ENCODE measurements at places on chromosomes 1 and 21. TPM values are rescaled to one million over a fixed set of nuclear protein-coding genes. Genes with fewer than 3 reads are reported as not detected.

IL20 gene
- not detected for total RNA-seq

RPRD2 gene
- 26.9 TPM for total RNA-seq

TDRD10 gene
- total RNA-seq: not detected

SLC44A3 gene
- total RNA-seq: 129 TPM

KRTAP22-2 gene
- not detected for total RNA-seq

BSND gene
- total RNA-seq: not detected

NPPB gene
- total RNA-seq: not detected

OR2T2 gene
- total RNA-seq: not detected

TMEM240 gene
- total RNA-seq: 24.4 TPM

RGSL1 gene
- not detected for total RNA-seq

FRRS1 gene
- total RNA-seq: 1.3 TPM

ZNF593OS gene
- 4.2 TPM for total RNA-seq

APCS gene
- total RNA-seq: not detected

BCAR3 gene
- total RNA-seq: 12.8 TPM

ADORA3 gene
- not detected for total RNA-seq

PRDM15 gene
- 10.2 TPM for total RNA-seq

TRIM67 gene
- 3.9 TPM for total RNA-seq

SH2D1B gene
- total RNA-seq: not detected

HES3 gene
- total RNA-seq: 0.66 TPM

KDF1 gene
- 1.2 TPM for total RNA-seq

PDIK1L gene
- 7.2 TPM for total RNA-seq

IFNAR2 gene
- total RNA-seq: 6.9 TPM

FAM3B gene
- total RNA-seq: not detected

PADI2 gene
- total RNA-seq: 0.74 TPM

TNFSF18 gene
- not detected for total RNA-seq

TSPEAR gene
- not detected for total RNA-seq

LCE1F gene
- total RNA-seq: not detected

Data from glutamatergic neuron (in vitro differentiated cells).